ENCODE measurements at places on chromosomes 5 and 9.

GRCh38 chr9:36486933-36487481, 85.7 kb upstream of the MELK start:
- no peak for DNase-seq

- no peak for DNase-seq
Measured at GRCh38 chr9:20312732-20313131, 309.6 kb downstream of the MLLT3 start.

DNA sequence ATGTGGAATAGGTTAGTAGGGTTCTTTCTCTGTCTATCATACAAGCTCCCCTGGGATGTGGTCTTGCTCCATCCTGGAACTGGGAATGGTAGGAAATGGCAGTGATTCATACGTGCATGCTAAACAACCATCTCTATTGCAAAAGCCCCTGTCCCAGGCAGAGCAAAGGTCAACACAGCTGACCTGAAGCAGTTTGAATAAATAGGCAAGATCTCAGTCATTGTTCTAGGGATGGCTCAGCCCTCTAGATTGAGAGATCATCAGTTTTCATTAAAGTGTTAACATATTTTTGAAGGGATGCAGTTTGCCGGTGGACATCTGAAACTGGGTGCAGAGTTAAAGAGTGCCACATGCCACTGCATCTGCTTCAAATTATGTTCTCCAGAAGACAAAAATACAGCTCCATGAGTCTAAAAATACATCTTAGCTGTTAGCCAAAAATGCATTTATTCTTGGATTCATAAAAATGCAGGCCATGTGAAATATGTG, 224.1 kb downstream of the ESM1 start:
- DNase-seq = no peak

- no peak for DNase-seq
Measured at GRCh38 chr5:136638084-136638483, 272.7 kb upstream of the TRPC7 start.

- DNase-seq = no peak
Measured at GRCh38 chr5:122102825-122103224, 24.8 kb upstream of the LOX start.

GRCh38 chr5:114686356-114686755, 324.5 kb downstream of the KCNN2 start:
- DNase-seq = no peak

DNA sequence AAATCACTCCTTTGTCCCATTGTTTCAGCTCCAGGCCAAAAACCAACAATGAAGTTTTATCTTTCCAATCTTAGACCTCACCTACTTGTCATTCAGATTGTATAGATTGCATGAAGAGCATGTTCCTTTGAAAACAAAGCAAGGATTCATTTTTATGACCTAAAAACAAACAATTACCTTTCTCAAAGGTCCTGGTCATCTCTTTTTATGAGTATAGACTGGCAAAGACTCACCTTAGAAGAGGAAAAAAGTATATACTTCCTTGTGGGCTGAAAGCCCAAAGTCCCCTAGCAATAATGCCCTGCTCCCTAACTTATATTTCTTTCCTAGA, 28.4 kb upstream of the TLE1 start:
- no peak for DNase-seq

GRCh38 chr5:180868960-180869359, 7.9 kb upstream of the ZFP62 start:
- peak; percentile 65 for DNase-seq

GRCh38 chr9:78909566-78909965, 612.6 kb downstream of the PSAT1 start:
- no peak for DNase-seq

GRCh38 chr9:21815643-21816042, 13.2 kb downstream of the MTAP start:
- no peak for DNase-seq

DNA sequence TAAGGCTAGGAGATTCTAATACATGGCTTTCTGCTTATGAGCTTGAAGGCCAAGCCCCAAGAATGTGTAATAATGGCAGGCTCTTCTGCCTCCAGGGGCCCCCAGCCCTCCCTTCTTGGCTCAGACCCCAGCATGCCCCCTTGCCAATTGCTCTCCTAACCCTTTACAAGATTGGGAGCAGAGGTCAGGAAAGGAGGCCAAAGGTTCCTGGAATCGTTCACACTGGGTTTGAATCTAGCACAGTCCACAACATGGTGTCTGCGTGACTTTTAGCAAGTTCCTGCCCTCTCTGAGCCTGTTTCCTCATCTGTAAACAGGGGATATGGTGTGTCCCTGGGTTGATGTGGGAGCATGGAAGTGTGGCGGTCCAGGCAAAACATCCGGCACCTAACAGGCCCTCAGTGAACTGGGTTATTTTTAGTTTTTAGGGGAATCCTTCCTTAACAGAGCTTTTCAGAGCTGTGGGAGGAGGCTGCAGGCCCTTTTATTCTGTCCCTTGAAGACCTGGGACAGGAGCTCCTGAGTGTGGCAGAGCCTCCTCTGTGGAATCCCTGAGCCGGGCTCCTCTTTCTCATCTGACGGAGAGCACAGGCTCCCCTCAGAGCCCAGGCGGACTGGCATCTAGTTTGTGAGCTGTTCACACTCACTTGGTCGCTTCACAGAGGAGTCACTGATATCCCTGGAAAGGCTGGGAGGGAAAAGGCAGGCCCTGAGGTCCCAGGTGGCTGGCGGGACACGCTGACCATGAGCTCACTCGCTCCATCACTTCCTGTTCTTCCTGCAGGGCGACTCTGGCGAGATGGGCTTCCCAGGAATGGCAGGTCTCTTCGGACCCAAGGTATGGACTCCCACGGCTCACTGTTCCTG, 23.4 kb upstream of the ORM1 start:
- DNase-seq = no peak

DNA sequence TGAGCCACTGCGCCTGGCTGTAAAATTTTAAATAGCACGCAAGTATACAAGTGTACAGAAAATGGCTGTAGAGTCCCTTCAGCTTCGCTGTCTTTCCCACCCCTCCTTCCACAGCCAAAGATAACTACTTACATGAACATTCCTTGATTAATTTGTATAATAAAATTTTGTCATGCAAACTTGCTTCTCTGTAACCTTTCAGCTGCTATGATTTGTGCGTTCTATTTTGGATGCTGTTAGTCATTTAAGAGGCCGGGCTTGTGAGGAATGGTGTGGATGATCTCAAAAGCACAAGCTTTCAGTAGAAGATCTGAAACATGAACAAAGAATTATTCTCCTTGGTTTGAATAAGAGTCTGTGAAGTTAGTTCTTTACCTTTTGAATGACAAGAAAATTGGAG, 115.0 kb upstream of the TLE1 start:
- DNase-seq = no peak
